Pulmonary artery endothelial cell (primary cell): ENCODE measurements at places on chromosomes 4 and X.

DNA sequence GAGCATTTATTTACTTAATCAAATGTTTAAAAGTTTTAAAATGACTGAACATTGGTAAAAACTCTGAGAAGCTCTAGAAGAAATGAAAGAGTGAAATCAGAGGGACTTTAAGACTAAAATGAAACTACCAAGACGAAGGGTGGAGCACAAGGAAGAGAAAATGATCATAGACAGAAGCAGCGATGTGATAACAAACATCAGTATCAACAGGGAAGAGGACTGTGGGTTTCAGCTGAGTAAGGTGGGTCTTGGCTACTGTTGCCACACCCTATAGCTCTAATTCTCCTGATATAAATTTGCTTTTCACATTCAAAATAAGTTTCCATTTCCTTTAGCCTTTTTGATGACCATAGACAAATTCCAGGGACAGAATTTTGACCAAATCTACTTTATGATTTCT lies 18.4 kb downstream of the SOD3 start:
- no peak for DNase-seq

GRCh38 chr4:122759639-122760310 lies 27.3 kb downstream of the BBS12 start:
- DNase-seq = no peak

- DNase-seq = no peak
Observed at GRCh38 chr4:73727685-73728084, 12.7 kb upstream of the CXCL8 start.

GRCh38 chrX:1322393-1322792 lies 14.2 kb upstream of the IL3RA start:
- no peak for DNase-seq

- no peak for DNase-seq
Observed at GRCh38 chrX:19563746-19564145, 48.4 kb upstream of the MAP3K15 start.

DNA sequence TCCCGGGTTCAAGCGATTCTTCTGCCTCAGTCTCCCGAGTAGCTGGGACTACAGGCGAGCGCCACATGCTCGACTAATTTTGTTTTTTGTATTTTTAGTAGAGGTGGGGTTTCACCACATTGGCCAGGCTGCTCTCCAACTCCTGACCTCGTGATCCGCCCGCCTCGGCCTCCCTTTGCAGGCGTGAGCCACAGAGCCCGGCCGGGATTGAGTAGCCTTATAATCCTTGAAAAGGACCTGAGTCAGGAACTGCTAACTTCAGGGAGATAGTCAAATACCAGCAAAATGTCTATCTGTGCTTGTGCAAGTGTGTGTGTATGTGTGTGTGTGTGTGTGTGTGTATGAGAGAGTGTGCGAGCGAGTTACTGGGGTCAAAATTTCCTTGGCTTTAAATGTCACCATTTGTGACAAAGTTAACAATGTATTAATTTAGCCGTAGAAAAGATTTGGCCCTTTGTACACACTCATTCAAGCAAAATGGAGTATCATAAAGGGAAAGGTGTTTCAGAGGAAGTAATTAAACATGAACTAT lies 1.8 kb upstream of the KDM6A start:
- DNase-seq = no peak

DNA sequence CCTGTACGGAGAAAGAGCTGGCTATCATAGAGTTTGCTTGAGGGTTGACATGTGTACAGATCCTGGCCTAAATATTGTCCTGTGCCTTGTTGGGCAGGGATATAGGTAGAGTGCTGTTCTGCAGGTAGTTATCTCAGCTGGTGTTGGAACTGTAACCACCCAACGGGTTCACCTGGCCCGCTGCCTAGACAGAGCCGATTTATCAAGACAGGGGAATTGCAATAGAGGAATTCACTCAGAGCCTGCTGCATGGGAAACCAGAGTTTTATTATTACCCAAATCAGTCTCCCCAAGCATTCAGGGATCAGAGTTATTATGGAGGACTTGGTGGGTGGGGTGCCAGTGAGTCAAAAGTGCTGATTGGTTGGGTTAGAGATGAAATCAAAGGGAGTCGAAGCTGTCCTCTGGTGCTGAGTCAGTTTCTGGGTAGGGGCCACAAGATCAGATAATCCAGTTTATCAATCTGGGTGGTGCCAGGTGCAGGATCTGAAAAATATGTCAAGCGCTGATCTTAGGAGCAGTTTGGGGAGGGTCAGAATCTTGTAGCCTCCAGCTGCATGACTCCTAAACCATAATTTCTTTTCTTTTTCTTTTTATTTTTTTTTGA lies 42.5 kb upstream of the XIAP start:
- no peak for DNase-seq

- no peak for DNase-seq
Observed at GRCh38 chr4:78477276-78477675, 74.3 kb upstream of the ANXA3 start.

DNA sequence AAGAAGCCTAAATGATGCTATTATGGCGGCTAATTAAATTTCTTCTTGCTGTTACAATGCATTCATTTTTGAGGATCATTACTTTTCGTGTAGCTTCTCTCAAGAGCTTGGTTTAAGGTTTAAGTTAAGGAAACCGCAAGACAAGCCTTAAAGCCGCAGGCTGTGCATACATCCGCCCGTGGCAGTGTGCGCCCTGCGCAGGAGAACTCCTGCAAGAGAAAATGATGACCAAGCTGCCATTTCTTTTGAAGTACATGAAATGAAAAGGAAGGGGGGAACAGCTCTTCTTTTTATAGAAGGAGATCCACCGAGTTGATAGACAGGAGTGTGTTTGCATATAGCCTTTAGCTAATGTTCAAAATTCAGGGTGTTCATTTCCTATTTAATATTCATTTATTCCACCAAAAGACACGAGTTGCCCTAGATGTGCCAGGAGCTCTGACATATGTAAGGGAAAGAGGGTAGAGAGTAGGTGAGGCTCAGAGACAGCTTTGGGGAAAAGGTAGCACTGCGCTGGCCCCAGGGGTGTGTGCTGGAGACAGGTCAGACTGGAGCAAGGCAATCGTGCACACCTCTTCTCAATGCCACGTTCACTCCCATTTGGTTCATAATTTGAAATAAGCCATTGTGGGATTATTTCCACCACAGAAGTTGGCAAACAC lies 112.1 kb upstream of the LDB2 start:
- DNase-seq = no peak

DNA sequence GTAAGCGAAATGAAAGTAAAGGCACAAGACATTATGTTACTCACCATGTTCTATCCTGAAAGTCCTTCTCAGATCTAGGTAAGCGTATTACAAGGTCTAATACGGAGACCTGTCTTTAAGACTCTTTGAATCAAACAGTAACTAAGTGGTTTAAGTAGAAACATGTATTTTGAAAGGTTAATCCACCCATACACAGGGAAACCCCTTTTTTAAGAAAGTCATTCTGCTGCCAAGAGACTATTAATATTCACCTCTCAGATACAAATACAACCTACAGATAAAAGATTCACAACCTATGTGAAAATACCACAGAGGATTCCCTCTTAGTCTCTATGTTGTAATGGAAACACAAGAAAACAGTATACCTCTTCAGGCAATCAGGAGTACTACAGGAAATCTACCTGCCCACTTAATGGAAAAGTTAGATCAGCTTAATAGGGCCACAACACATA lies 63.2 kb upstream of the TNIP3 start:
- DNase-seq = no peak

GRCh38 chr4:102781570-102781969 lies 20.8 kb upstream of the MANBA start:
- DNase-seq = no peak

DNA sequence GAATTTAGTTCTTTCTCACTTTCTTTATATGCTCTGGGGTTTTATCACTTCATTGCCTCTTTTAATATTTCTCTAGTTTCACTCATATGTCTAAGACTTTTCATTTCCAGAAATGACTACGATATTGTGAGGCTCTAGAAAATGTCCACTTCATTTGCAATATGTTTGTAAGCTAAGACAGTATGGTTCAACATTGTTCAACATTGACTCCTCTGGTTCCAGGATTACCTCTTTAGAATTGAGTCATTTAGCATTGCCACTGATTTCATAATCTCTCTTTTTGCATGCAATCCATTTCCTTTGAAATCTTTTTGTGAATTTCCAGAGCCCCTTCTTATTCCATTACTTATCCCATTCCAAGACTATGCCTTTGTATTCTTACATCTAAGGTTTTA lies 32.3 kb downstream of the BBS12 start:
- DNase-seq = no peak

DNA sequence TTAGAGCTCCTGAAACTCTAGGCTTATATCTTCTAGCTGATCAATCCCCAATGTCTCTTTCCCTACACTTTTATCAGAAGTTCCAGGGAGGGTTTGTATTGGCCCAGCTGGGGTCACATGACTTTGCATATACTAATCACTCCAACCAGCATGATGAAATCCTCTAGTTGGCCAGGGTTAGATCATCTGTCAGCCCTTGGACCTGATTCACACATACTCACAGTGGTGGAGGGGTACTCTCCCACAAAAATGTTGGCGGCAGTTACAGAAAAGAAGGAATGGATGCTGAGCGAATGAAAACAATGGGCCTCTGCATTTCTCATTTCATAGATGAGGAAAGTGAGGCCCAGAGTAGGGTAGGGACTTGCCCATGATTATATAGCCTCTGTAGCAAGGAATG lies 151.1 kb downstream of the PJA1 start:
- DNase-seq = no peak

DNA sequence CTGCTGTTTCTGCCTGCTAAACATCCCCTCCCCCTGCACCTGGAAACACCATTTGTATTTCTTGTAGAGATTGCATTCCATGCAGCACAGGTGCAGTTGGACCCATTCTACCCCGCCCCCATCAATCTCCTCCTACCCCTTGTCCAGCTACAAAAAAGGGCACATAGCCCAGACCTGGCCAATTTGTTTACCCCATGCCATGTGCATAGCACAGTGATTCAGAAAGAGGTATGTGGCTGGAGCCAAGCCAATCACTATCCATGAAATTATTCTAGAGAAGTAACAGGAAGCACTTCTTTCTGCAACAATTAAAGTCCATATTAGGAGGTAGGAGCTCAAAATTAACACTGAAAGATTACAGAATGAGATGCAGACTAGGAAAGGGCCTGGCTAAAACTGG lies 20.2 kb upstream of the TMEM184C start:
- peak; percentile 43 for DNase-seq

GRCh38 chr4:17763416-17763815 lies 18.0 kb downstream of the FAM184B start:
- DNase-seq = no peak

- DNase-seq = no peak
Observed at GRCh38 chr4:124955476-124955875, 242.9 kb upstream of the ANKRD50 start.

DNA sequence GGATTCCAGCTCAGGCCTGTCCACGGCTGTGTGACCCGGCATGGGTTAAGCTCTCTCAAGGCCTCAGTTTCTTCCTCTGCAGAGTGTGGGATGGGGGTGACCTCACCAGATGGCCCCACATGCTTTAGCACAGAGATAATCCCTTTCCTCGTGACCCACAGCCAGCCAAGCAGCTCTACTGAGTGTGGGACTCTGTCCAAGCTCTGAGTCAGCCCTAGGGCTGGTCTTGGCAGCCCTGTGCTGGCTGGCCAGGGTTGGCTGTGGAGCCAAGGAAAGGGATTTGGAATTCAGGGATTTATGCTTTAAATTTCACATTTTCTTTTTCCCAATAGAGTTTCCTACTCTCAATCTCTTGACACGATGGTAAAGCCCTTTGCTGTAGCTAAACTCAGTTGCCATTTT lies 19.7 kb upstream of the SPON2 start:
- peak; percentile 79 for DNase-seq

- DNase-seq = no peak
Observed at GRCh38 chrX:38634665-38635064, 73.3 kb downstream of the TSPAN7 start.

GRCh38 chrX:70087857-70088630 lies 25.8 kb downstream of the OTUD6A start:
- peak; percentile 35 for DNase-seq

- DNase-seq = peak; percentile 35
Observed at GRCh38 chr4:123505095-123506010, 108.8 kb downstream of the SPRY1 start.

DNA sequence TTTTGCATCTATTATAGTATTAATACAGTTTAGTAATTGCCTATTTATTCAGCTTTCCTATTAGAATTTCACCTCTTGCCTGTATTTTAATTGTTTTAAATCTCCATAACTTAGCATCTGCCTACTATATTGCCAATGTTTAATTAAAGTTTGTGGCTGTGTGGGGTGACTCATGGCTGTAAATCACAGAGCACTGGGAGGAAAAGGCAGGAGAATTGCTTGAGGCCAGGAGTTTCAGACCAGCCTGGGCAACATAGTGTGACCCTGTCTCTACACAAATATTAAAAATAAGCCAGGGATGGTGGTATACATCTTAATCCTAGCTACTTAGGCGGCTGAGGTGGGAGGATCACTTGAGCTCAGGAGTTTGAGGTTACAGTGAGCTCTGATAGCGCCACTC lies 14.5 kb upstream of the CCSER1 start:
- no peak for DNase-seq

DNA sequence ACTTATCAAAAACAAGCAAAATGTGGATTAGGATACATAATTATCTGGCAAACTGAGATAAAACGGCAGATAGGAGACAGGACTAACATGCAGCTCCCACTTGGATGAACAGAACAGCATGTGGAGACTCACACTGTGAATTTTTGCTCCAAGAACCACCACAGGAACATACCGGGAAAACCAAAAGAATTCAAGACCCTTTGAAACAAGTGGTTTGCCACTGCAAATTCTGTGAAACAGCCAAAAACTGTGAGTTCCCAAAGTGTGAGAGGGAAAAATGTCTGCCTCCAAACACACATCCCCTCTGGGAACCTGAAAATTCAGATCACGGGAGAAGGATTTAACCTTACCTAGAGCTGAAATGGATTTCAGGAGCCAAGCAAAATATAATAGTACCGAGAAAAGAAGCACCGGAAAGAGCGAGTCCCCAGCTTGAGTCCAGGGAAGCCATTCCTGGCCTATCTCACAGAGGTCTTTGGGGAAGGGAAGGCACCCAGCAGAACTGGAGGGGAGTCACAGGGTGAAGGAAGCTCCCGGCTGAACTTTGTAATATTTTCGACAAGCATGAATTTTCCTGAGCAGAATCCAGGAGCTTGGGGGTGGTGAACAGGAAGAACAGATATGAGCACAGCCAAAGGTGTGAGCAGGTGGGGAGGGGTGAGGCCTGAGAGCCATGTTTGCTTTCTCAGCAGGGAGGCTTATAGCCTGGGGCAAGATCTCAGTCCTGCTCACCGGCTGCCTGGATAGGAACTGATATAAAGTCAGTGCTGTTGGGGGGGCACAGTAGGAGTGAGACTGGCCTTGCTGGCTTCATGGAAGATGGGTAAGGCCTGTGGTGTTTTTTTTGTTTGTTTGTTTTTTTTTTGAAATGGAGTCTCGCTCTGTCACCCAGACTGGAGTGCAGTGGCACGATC lies 23.9 kb downstream of the MANBA start:
- no peak for DNase-seq

DNA sequence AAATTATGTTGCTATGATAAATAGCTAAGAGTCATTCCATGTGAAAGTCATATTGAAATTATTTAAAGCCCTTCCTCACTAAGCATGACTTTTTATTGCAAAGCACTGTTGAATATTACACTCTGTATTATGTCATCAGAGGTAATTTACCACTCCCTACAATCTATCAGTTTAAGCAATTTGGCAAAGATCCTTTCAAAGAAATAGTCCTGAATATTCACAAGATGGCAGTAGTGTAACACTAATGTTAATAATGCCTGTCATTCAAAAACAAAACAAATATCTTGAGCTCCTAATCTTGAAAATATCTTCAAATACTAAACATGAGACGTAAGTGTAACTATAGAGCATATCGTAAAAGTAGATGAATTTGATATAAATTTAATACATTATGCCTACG lies 208.6 kb upstream of the TECRL start:
- DNase-seq = no peak
